Islet precursor cell (in vitro differentiated cells): ENCODE measurements at places on chromosomes 2 and 18.

DNA sequence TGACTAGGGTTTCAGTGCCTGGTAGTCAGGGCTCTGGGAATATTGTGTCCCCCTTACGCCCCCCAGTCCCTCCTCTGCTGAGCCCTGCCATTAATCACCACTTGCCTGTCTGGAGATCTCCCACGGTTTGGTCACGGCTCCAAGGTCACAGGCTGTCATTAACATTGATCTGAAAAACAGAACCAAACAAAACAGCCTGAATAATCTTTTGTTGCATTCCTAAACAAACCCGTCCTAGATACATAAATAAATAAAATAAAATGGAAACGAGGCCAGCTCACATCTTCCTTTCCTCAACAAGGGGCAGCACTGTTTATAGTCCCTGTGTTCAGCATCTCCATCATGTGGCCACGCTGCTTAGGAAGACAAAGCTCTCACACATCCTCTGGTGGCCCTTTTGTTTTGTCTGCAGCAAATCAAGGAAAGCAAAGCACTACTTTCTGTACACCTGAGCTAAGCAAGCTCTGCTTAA lies 282.8 kb downstream of the AGPS start:
- no peak for DNase-seq

DNA sequence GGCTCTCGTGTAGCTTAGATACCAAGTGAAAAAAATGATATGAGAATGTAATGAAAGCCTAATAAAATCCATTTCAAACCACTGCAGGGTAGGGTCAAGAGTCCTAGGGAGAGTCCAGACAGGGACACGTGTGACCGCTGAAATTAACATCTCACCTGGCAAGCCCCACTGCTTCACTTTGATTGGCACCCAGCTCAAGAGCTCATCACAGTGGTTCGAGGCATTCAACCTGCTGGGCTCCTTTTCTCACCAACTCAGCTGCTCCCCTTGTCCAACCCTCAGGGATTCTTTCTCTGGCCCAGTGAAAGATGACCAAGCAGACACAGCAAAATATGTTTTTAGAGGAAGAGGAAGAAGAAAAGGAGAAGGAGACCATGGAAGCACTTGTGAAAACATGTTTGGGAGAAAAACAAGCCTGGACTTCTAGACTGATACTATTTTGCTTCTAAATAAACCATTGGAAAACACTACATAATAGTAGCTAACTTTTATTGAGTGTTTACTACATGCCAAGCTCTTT lies 49.2 kb upstream of the CREB1 start:
- no peak for DNase-seq

GRCh38 chr2:126639276-126639675 lies 16.7 kb upstream of the GYPC start:
- DNase-seq, result no peak

DNA sequence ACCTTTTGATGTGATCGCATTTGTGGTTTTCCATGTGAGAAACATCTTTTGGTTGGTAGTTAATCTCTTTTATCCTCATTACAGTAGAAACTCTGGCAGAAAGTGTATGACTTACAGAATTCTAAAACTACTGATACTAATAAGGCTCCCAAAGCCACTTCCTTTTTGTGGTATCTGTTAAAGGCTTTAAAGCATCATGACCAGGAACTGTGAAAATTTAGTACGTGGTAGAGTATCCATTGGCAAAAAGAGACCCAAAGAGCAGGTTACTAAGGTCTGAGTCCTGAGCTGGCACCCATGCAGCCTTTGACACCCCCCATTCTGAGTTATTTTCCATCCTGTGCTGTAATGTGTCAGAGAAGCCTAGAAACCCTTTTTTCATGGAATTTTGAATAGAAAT lies 94.5 kb downstream of the DPP4 start:
- no peak for DNase-seq

- peak; percentile 23 for DNase-seq
Measured at GRCh38 chr2:85987266-85988174, 98.7 kb upstream of the ST3GAL5 start.

- no peak for DNase-seq
Measured at GRCh38 chr2:11618708-11619062, 51.3 kb downstream of the NTSR2 start.

DNA sequence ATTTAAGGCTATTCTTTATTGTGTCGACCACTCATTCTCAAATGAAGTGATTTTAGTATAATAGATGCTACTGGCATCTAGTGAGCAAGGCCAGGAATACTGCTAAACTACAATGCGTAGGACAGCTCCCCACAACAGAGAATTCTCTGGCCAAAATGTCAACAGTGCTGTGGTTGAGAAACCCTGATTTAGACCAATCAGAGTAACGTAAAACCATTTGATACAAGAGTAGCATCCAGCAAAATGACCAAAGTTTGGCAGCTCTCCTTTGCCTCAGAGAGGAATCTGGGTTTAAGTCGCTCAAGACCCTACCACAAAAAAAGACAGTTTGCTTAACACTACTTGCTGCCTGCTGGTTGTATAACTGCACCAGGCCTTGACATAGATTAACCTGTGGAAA lies 37.0 kb upstream of the TTN start:
- no peak for DNase-seq

GRCh38 chr2:126823951-126824350 lies 74.7 kb upstream of the TEX51 start:
- no peak for DNase-seq

DNA sequence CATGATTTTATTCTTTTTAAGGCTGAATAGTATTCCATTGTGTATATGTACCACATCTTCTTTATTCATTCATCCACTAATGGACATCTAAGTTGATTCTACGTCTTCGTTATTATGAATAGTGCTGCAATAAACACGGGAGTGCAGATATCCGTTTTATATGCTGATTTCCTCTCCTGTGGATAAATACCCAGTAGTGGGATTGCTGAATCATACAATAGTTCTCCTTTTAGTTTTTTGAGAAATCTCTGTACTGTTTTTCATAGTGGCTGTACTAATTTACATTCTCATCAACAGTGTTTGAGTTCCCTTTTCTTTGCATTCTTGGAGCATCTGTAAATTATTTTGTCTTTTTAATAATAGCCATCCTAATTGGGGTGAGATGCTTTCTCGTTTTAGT lies 114.5 kb downstream of the RGPD3 start:
- DNase-seq, result no peak

DNA sequence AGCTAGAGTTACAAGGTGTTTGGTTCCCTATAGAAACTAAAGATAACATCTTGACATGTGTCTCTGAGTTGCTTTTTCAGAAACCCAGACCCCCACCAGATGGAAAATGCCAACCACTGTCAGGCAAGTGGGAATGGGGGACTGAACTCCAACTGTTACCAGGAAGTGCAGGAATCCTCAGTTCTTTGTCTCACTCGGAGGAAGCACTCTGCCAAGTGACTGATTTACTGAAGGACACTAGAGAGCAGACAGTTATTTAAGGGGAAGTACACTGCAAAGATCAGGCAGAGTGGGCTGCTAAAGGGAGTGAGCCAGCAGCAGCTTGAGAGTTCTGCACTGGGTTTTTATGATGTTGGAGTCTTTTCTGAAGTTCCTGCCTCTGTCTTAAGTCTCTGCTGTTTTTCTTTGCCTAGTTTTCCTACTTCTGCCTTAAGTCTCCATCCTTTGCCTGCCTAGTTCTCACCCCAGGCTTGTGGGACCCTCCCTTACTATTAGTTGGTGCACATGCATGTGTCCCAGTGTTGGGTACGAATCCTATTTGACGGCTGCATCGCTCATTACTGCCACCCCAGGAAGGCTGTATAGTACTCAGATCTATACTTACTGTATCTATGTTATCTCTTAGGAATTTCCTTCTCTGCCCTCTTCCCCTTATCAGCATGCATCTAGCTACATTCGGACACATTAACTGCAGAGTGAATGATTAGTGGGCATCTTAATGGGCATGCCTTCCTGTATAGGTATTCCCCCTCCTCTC lies 97.1 kb downstream of the TEX51 start:
- DNase-seq, result no peak

DNA sequence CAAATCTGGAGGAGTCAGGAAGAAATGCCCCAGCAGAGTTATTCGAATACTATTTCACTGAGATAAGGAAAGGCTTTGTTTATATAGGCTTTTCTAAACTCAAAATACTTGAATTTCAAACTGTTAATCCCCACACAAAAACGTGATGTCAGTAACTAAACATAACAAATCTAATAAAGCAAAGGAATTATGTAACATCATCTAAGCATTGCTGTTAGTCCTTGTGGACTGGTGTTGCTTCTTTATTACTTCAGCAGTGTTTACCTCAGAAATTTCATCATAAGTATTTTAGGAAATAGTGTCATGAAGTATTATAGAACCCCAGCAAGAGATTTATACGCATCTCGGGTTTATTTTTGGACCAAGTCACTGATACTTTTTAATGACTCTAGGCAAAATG lies 19.7 kb upstream of the SANBR start:
- DNase-seq, result no peak
